COLO829 (cell line): ENCODE measurements at places on chromosomes 5 and 9.
A peak's percentile ranks its signal among the peaks of the same experiment; 100 is the strongest.

- DNase-seq: no peak
Observed at GRCh38 chr5:171623107-171623506, 162.5 kb upstream of the SMIM23 start.

- DNase-seq: peak; percentile 85
Observed at GRCh38 chr9:133238851-133239532, 29.9 kb upstream of the OBP2B start.

- no peak for DNase-seq
Observed at GRCh38 chr5:89471115-89471514, 588.1 kb upstream of the MEF2C start.

GRCh38 chr5:41219658-41220269, 6.4 kb upstream of the C6 start:
- DNase-seq: no peak

DNA sequence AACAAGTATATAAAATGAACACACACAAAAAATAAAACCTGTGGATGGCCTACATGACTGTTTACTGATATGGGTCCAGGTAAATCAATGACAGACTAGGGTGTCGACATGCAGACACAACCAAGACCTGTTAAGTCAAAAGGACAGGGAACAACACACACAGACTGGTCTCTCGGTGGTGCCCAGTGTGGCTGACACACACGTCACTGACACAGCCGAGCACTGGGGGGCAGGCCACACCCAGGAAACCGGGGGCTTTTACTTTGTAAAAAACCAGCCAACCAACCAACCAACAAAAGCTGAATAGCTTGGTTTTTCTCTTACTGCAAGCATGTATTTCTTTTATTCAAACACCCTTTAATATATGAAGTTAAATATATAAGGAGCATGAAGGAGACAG, 5.0 kb downstream of the FAM163B start:
- DNase-seq: no peak

DNA sequence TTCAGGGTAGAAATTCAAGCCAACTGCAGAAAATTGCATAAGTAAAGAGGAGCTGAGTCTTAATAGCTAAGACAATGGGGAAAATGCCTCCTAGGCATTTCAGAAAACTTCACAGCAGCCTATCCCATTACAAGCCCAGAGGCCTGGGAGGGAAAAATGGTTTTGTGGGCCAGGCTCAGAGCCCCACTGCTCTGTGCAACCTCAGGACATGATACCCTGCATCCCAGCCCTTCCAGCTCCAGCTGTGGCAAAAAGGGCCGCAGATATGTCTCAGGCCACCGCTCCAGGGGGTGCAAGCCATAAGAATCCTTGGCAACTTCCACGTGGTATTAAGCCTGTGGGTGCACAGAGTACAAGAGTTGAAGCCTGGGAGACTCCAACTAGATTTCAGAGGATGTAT, 387.0 kb downstream of the ARRDC3 start:
- no peak for DNase-seq

- no peak for DNase-seq
Observed at GRCh38 chr9:98101416-98101815, 17.6 kb downstream of the TRIM14 start.

- no peak for DNase-seq
Observed at GRCh38 chr9:122354536-122355199, 16.2 kb upstream of the PTGS1 start.
